ENCODE measurements at places on chromosomes 5 and 9. TPM values are rescaled to one million over a fixed set of nuclear protein-coding genes. Genes with fewer than 3 reads are reported as not detected.

PCDHGA1 gene
- total RNA-seq: 0.05 TPM

PCDHGB5 gene
- total RNA-seq: not detected

HAPLN1 gene
- total RNA-seq: not detected

TAS2R1 gene
- total RNA-seq: not detected

GRXCR2 gene
- total RNA-seq: not detected

GABRA1 gene
- not detected for total RNA-seq

MARCHF11 gene
- not detected for total RNA-seq

CCL27 gene
- total RNA-seq: not detected

SLC46A2 gene
- total RNA-seq: not detected

C9 gene
- total RNA-seq: not detected

IFNA21 gene
- not detected for total RNA-seq

DRD1 gene
- not detected for total RNA-seq

PCDHA1 gene
- not detected for total RNA-seq
